NAMALWA (cell line): ENCODE measurements at places on chromosomes 4 and X.

- peak; percentile 61 for DNase-seq
Measured at GRCh38 chr4:168076989-168077725, 15.2 kb upstream of the ANXA10 start.

GRCh38 chr4:121168446-121169281 is 4.5 kb upstream of the TNIP3 start:
- no peak for DNase-seq

DNA sequence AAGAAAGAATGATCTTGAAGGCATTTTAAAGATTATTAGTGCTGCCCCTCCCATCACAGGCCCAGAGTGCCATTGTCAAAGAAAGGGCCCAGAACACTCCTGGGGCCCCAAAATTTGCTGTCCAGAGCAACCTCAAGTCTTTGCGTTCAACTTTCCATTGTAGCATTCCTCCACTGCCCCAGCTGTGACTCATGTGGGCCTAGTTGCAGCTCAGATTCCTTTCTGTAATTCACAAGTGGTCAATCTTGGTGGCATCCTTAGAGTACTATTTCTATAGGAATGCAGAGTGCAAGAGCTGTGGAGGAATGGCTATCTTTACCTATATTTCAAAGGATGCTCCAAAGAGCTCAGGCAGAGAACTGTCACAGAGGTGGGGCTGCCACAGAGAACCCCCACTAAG is 1500.8 kb upstream of the IGFBP7 start:
- DNase-seq, result no peak

DNA sequence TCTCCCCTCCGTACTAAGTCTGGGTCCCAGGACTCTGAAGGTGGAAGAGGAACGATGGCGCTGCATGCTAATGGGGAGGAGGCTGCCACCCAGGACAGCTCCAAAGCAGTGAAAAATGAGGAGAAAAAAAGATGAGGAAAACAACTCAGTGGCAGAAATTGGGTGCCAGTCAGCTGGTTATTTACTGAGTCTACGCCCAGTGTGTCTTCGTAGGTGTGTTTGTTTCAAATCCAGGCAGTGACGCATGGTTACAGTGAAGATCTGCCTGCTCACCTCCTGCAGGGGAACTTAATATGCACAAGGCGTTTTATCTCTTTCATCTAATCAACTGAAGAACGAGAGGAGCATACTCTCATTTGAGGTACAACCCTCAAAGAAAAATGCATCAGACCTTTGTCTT is 70.9 kb upstream of the FBXW7 start:
- no peak for DNase-seq

- DNase-seq, result no peak
Measured at GRCh38 chrX:136061696-136062095, 76.5 kb downstream of the SLC9A6 start.

DNA sequence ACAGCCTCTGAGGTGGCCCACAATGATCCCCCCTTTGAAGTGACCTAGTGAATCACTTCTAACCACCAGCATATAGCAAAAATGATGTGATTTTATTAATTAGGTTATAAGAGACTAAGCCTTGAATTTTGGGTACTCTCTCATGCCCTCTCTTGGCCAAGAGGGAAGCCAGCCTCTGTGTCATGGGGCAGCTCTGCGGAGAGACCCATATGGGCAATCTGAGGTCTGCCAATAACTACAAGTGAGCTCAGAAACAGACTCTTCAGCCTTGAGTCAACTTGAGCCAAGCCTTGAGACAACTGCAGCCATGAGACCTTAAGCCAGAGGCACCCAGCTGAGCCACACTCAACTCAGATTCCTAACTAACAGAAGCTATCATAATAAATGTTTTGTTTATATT is 45.7 kb downstream of the MANBA start:
- DNase-seq, result peak; percentile 7

DNA sequence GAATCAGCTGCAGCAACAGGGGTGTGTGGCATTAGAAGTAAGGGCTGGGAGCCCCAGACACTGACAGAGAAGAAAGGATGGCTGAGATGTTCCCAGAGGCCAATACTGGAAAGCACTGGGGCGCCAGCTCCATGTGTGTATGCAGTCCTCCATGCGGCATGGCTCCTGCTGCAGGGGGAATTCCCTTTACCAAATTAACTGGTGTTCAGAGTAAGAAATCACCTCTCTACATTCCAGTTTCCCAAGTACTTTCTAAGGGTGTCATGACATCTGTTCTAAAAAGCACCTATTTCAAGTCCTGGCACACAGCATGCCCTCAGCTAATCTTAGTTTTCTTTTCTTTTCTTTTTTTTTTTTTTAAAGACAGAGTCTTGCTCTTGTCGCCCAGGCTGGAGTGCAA is 98.0 kb downstream of the MAML3 start:
- no peak for DNase-seq
